NCI-H1436 treated with DMSO at 0.1 percent for 48 hours (cell line): ENCODE measurements at places on chromosomes 2 and 18.

GRCh38 chr2:8368463-8368862 lies 313.4 kb upstream of the ID2 start:
- no peak for DNase-seq

- no peak for DNase-seq
Measured at GRCh38 chr2:55732854-55733253, 39.2 kb upstream of the PNPT1 start.

- DNase-seq = no peak
Measured at GRCh38 chr2:27013738-27014137, 19.0 kb upstream of the TMEM214 start.

- no peak for DNase-seq
Measured at GRCh38 chr2:220856486-220856885, 715.6 kb downstream of the EPHA4 start.

GRCh38 chr2:28338046-28338817 lies 54.4 kb upstream of the FOSL2 start:
- DNase-seq = no peak

DNA sequence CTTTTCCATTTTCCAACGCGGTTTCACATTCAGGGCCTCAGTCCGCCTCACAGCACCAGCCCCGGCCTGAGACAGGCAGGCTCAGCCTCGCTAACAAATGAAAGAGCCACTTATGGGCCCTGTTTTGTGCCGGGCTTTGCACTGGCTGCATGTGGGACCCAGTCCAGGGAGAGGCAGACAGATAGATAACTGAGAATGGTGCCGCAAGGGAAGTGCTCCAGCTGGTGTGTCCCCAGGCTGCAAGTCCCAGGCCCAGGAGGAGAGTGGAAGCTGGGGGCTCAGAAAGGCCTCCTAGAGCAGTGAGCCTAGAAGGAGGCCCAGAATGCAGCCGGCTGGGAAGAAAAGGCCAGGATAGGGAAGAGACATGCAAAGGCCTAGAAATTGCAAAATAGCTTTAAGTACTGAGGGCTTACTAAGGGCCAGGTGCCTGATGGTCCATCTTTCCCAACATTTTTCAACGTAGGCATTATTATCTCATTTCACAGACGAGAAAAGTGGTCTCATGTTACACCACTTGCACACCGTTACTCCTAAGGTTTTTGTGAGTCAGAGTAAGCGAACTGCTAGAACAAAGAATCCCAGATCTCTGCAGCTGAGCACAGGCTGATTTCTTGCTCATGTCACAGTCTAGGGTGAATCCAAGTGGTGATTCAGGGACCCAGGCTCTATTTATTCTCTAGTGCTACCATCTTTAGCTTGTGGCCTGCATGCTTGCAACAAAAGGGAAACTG lies 26.0 kb downstream of the ADRA2B start:
- DNase-seq = no peak

GRCh38 chr2:179429597-179429996 lies 165.0 kb upstream of the SESTD1 start:
- no peak for DNase-seq

GRCh38 chr2:106546391-106546990 lies 59.3 kb downstream of the CD8B2 start:
- no peak for DNase-seq

DNA sequence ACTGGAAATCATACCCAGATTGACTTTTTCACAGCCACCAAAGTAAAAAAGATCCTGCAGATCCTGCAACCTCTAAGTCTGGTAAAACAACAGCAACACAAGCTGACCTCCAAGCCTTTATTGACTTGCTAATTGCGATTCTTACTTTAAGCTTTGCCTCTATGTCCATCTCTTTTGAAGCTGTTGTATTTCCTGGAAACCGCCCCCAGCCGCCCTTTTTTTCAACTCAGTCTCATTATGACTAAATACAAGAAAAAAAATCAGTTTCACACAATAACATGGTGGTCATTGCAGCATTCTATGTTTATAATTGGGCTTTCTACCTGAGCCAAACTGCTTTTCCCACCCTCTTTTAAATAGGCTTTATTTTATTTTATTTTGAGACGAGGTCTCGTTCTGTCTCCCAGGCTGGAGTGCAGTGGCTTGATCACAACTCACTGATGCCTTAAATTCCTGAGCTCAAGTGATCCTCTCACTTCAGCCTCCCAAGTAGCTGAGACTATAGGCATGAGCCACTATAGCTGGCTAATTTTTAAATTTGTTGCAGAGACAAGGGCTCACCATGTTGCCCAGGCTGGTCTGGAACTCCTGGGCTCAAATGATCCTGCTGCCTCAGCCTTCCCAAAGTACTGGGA lies 76.2 kb downstream of the MOGAT1 start:
- no peak for DNase-seq

DNA sequence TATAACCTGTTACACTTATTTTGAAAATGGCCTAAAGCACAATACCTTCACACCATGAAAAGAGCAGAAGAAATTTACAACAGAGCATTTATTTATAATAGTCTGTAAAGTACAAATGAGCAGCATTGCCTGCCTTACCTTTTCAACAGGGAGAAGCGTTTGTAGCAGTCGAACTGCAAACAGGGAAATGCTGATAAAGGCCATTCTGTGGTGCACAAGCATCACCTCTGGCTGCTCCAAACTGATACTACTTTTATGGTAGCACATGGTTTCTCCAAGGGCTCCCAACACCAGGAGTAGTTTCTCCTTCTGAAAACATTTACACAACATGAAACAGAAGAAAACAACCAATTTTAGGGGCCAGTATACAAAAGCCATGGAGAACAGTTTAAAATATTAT lies 28.9 kb downstream of the RTTN start:
- DNase-seq = no peak

DNA sequence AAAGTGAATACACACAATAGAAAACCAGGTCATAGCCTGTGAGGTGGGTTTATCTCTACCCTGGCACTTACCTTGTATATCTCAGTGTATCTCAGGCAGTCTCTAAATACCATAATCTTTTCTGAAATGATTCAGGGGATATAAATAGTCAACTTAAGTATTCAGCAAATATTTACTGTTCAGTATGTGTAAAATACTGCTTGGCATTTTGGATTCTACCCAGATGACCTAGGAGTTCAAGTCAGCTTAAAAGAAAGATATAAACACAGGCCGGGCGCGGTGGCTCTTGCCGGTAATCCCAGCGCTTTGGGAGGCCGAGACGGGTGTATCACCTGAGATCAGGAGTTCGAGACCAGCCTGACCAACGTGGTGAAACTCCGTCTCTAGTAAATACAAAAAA lies 23.8 kb downstream of the GRHL1 start:
- no peak for DNase-seq

GRCh38 chr2:235098269-235098668 lies 146.5 kb downstream of the SH3BP4 start:
- peak; percentile 20 for DNase-seq

DNA sequence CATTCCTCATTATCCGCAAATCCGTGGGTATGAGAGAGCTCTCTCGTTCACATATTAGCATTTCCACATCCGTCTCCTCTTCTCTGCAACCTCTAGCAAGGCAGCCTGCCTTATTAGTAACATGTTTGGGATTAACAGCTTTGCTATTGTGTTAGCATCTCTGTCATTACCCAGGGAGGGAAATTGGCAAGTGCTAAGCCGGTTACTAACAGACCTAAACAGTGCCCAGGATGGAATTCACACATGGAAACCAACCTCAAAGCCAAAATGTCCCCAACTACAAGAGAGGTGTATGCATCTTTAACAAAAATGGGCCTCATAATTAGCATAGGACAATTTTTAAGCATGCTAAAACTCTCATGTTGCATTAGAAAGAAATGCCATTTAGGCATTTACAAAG lies 309.0 kb upstream of the MEIS1 start:
- no peak for DNase-seq

- DNase-seq = no peak
Measured at GRCh38 chr2:38438883-38439612, 62.0 kb upstream of the ATL2 start.

GRCh38 chr2:128607911-128608506 lies 289.3 kb upstream of the HS6ST1 start:
- no peak for DNase-seq

- DNase-seq = no peak
Measured at GRCh38 chr2:161988589-161988988, 85.4 kb downstream of the DPP4 start.

- DNase-seq = no peak
Measured at GRCh38 chr2:105325389-105325963, 4.1 kb downstream of the TGFBRAP1 start.

GRCh38 chr2:27681841-27682240 lies 18.2 kb downstream of the SLC4A1AP start:
- DNase-seq = no peak

DNA sequence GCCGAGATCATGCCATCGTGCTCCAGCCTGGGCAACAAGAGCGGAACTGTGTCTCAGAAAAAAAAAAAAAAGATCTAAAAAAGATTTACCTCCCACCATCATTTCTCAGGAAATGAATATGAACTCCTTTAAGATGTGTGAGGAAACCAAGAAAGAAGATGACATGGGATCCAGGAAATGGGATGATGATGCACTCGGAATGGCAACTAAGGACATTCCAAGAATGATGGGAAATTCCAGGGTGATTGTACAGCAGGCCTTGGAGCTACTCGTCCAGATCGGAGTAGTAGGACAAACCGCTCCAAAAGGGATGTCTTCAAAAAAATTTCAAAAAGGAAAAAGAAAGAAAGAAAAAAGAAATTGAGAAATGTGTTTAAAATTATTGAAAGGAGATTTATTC lies 84.9 kb upstream of the PMAIP1 start:
- DNase-seq = no peak

- DNase-seq = no peak
Measured at GRCh38 chr2:176364273-176364977, 95.2 kb downstream of the MTX2 start.

DNA sequence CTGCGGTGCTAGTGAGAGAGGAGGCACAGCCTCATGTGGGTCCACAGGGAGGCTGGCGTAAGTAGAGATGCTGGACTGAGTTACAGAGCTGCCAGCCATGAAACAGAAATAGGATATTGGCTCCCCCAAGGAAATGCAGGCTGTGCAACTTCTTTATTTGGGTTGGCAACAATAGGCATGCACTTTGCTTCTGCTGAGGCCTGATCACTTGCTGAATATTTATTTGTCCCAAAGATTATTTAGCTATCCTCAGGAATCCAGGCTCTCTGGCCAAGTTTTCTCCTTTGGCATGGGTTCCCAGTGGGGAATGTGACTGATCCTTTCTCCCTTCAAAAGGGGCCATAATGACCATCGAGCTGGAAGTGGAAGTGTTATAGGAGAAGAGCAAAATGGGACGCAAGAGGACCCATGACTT lies 60.0 kb downstream of the MAPK4 start:
- no peak for DNase-seq

- DNase-seq = no peak
Measured at GRCh38 chr2:38131676-38132075, 55.7 kb upstream of the CYP1B1 start.

DNA sequence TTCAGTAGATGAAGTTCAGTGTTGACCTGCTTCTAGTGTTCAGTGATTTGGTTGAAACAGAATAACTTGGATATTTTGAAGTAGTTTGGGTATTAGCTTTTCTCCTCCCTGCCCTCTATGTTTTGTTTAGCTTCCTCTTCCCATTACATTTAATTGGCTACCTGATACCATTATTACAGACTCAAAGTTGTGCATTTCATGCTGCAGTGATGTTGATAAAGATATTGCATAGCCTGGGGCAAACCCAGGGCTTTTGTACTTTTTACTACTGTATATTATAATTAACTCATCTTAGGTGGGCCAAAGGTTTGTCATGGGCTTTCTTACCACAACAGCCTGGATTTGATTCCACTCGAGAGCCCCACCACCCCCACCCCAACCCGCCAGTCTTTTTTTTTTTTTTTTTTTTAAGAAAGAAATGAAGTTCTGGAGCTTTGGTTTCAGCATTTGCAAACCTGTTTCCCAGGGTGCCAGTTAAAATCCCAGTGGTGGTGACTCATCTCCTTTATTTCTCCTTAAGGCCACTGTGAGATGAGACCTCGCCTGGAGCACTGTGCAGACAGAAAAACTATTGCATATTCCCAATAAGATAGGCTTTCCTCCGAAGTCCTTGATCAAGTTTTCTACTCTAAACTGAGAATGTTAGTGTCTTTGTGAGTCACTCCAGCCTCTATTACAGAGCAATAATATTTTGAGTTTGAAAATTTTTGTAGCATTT lies 393.7 kb upstream of the FANCL start:
- peak; percentile 36 for DNase-seq

DNA sequence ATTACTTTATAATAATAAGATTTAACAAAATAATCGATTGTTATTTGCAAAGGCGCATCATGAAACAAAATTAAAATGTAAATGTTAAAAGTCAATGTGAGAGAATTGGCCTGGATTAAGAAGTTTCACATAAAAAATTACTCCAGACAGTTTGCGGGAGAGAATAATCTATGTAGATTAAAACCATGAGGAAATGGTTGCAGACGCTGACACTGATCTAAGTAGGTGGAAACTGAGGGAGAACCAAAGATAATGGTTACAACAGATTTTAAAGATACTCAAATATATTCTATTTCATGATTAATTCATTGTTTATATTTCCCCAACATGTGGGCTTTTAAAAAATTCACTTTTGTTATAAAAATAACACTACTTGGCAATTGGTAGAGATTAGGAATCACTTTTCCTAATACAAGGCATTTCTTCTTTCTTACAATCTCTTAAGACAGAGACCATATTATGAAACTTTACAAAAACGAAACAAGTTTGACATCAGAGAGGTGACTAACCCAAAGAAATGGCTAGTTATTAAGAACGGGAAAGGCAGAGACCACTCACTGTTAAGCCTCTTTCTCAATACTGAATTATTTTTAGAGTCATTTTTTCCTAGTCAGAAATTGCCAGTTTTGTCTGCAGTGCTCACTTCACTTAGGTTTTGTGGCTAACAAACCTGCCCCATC lies 1.6 kb downstream of the KANSL1L start:
- no peak for DNase-seq

GRCh38 chr2:99554238-99554637 lies 64.4 kb upstream of the REV1 start:
- no peak for DNase-seq

DNA sequence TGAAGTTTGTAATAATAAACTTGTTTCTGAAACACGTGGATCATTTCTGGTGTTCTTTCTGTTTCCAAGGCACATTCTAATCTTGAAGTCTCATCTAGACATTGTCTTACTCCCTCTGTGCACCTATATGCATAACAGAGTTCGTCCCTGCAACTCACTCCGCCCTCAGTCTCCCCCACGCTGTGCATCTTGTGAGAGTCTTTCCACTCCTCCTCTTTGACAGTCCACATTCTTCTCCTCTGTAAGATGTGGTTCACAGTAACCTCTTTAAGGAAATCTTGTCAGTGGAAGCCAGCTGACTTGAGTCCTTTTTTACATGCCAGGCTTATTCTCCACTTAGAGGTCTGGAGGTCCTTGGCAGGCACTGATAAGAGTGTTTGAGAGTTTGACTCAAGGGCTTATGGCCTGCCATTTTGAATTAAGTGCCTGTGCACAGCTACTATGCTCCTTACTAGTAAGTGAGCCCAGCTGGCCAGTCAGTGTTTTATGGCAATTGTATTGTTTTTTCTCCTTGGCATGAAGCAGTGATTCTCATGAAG lies 108.9 kb upstream of the IL1R2 start:
- no peak for DNase-seq
